ENCODE measurements at places on chromosomes 4 and X.
A peak's percentile ranks its signal among the peaks of the same experiment; 100 is the strongest.

DNA sequence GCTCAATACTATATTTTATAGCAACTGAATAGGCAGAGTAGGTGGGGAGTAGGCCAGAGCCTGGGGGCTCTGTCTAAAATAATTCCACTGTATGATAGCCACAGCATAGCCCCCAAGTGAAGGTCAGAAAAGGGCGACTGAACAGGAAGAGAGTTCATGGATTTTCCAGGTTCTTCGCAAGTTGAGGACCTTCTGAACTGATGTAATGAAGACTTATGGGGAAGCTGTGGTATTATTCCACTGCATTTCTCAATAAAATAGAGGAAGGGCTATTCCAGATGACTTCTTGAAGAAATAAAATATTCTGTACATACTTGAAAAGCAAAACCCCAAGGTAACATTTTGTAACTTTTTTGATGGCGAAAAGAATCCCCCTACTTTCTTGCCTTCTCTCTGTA is 231.4 kb upstream of the GPC4 start:
- no peak for DNase-seq

DNA sequence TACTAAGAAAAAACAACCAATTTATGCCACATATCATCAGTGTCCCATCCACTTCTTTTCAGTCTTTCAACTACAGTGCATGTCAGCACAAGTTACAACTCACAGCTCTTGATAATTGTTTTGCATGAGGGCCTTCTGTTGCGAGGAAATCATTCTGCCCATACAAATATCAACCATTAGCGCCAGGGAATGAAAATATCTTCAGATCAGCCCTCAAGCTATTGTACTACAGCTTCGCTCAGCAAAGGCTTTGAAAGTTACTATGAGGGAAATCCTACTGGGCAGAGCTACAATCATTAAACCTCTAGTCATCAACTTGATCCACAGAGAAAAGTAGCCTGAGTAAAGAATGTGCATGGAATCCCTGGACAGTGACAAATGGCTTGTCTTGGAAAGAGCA is 1023.6 kb upstream of the HS3ST1 start:
- DNase-seq = no peak

DNA sequence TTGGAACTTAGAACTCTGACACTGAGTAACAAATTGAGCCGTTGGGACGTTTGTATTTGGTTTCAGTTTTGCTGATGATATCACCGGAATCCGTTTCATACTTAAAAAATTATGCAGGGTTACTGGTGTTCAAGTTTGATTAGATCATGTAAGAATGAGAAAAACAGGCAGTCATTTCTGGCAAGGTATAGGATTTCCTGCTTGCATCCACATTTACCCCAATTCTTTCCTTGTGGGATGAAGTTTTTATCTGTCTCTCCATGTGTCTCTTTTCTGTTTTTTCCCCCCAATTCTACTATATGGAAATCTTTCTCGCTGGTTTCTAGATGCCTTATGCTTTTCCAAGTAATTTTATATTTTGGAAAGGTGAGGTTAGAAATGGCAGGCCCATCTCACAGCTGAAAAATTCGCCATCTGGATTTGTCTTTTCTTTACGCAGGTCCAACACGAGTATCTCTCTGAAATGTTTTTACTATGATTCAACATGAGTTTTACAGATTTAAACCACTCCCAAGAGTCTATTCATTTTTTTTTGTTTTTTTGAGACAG is 197.9 kb downstream of the SHOX start:
- no peak for DNase-seq

GRCh38 chr4:173998471-173999144 is 284.9 kb downstream of the FBXO8 start:
- DNase-seq = no peak

- DNase-seq = no peak
Measured at GRCh38 chr4:135552131-135552530, 1350.5 kb upstream of the PABPC4L start.

- DNase-seq = no peak
Measured at GRCh38 chr4:183300655-183301054, 19.4 kb downstream of the CLDN22 start.

DNA sequence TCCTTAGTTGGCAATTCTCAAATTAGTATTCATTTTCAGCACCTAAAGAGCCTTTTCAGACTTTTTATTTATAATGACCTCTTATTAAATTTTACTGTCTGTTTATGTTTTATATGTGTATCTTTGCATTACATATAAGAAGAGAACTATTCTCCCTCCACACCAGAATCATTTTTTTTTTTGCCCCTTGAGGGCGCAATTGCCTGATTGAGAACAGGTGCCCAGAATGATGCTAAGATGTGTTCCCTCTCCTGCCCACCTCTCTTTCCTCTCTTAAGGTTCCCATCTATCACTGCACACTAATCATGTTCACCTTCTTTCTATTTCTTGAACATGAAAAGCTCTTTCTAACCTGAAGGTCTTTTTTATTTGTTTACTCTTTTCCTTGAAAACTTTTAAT is 44.2 kb upstream of the ADAM29 start:
- no peak for DNase-seq

DNA sequence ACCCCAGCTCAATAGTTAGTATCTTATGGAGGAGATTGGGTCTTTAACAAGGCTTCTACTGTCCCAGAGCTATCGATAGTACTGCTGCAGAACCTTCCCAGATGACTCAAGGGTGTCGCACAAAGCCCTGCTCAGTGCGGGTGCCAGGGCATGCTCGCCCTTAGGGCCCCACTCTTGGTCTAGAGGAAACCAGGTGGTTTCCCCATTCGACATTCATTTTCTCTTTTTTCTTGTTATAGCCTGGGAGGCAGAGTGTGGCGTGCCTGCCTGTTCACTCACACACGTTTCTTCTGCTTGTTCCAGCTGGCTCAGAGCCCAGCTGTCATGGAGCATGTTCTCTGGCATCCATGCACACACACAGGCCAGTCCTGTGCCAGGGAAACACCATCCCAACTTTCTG is 144.5 kb downstream of the SMIM20 start:
- no peak for DNase-seq

DNA sequence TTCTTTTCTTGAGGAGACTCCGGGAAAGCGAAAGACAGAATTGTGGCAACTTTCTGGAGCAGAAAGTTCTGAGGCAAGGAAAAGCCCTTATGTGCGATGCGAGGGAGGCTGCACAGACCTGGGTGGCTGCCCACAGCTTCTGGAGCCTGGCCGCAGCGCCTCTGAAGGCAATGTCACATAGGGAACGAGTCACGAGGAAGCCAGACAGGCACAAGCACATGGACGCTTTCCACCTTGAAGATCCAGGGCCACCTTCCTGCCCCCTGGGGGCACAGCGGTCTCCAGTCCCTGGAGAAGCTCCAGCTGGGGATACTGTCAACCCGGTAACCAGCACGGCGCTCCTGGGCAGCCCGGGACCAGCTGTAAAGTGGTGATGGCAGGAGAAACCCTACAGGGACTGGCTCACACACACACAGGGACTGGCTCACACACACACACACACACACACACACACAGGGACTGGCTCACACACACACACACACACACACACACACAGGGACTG is 69.8 kb downstream of the MTNR1A start:
- DNase-seq = no peak

GRCh38 chr4:99264927-99265326 is 25.9 kb downstream of the ADH1A start:
- DNase-seq = no peak

- no peak for DNase-seq
Measured at GRCh38 chrX:100083211-100083610, 326.9 kb downstream of the PCDH19 start.

GRCh38 chr4:153076861-153077260 is 127.4 kb upstream of the TRIM2 start:
- DNase-seq = no peak

GRCh38 chrX:73847991-73848390 is 285.0 kb downstream of the CHIC1 start:
- DNase-seq = no peak

DNA sequence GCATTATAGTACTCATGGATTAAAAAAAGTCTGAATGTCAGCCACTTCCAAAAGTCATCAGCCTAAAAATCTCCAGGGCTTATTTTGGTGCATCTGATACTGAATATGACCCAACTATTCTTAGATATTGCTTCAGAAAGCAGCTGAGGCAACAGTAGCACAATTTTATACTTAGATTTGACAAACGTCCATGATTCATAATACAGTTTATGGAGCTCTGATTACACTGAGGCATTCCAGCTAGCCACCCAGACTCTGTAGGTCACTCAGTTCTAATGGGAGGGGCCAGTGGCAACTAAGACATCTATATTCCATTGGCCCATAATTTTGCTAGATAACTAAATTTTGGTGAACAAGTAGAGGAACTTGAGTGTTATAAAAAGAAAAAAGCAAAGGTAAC is 10.3 kb downstream of the SPATA4 start:
- DNase-seq = no peak

- no peak for DNase-seq
Measured at GRCh38 chr4:54016504-54016903, 47.9 kb downstream of the CHIC2 start.

- DNase-seq = peak; percentile 2
Measured at GRCh38 chr4:180099957-180100356, 2143.2 kb upstream of the TENM3 start.

GRCh38 chrX:48854898-48855297 is 19.5 kb upstream of the PCSK1N start:
- no peak for DNase-seq

DNA sequence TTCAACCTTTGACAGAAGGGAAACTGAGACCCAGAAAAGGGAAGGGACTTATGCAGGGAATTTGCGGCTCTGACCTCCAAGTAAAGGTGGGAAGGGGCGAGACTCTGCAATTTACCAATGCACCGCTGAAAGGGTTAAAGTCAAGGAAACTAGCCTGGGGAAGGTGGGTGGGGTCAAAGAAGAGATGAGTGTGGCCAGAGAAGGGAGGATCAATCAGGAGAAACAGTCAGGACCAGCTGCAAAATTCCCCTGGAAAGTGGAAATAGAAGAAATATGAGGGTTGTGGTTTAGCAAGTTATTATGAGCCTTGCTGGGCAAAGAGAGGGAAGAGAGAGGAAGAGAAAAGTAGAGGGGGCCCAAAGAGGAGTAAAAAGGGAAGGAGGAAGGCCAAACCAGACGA is 30.5 kb downstream of the STARD8 start:
- DNase-seq = no peak

DNA sequence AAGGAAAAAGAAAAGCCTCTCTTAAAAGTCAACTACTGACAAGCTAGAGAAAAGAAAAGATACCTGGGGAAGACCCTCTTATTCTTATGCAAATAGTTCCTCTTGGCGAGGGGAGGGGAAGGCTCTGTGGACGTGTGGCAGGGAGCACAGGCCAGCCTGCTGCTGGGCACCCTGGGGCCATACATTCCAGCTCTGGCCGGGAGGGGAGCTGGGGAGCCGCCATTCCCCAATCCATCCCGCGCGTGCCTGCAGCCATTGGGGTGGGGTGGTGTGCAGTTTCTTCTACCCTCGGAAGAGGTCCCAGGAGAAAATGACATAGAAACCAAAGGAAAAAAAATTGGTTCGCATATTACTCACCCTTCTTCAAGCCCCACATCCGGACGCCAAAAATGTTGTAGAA is 1496.4 kb downstream of the RPA4 start:
- no peak for DNase-seq

DNA sequence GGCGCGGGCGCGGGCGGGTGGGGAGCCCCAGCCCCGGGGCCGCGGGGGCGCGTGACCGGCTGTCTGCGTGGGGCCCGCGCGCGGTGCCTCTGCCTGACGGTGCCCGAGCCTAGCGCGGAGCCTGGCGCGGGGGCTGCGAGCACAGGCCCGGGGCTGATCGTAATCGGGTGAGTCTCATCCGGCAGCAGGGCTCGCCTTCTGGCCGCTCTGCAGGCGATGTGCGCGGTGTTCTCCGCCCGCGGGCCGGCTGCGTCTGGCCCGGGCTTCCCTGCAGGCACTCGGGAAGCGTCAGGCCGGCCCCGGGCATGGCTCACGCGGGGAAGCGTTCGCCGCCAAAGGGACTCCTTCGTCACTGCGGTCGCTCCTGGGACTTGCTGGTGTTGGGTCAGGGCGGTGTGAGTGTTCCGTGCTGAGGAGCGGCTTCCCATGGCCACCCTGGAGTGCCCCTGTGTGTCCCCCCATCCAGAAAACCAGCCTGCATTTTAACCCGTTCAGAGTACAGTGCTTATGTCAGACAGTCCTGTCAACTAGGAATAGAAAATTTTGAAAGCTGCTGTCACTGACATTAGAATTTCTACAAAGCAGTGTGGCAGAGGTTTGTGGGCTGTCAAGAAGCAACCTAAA is 40.6 kb downstream of the FAM149A start:
- no peak for DNase-seq

DNA sequence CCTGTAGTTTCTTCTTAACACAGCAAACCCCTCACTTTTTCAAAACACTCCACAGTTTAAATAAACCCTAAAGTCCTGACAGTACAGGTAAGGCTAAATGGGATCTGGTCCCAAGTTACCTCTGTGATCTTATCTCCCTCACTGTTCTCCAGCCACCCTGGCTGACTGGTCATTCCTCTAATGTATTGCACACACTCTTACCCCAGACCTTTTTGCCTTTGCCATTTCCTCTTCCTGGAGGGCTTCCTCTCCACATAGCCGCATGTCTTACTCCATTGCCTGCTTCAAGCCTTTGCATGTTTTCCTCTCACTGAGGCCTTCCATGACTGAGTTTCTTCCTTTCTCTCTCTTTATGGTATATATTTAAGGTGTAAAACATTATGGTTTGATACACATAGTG is 19.5 kb upstream of the ANXA3 start:
- no peak for DNase-seq

DNA sequence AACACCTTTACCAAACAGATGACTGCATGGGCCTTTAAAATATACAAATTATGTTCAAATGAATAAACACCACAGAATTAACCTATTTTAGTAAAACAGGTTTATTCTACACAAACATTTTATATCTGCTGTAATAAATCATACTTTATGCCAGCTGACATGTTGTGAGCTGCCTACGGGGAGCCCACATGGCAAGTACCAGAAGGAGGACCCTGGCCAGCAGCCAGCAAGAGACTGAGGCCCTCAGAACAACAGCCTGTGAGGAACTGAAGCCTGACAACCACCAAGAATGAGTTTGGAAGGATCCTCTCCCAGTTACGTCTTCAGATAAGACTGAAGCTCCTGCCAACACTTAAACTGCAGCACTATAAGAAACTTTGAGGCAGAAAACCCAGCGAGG is 377.0 kb downstream of the PDGFC start:
- DNase-seq = no peak

DNA sequence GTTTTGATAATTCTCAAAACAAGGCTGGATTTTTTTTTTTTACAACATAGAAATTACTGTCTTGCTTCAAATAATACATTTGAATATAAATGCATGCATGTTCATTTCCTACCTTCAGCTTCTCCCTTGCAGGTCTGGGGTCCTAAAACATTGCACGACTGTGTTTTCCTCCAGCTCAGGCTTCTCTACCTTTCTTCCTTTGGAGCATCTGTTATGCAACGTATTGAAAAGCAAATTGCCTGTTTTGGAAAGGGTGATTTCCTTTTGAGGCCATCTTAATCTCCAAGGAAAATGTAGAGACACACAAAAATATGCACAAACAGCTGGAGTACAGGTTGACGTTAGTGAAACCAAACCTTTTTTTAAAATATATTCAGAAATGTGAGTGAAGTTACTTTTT is 115.6 kb upstream of the TLL1 start:
- DNase-seq = no peak

GRCh38 chrX:134570509-134570846 is 87.8 kb downstream of the PLAC1 start:
- DNase-seq = no peak

- DNase-seq = no peak
Measured at GRCh38 chr4:165393051-165393450, 14.2 kb downstream of the CPE start.

All from SIG-M5 (cell line).